ENCODE measurements at places on chromosomes 5 and 9.

GRCh38 chr5:42636425-42636824, 120.2 kb upstream of the CCDC152 start:
- DNase-seq, result no peak

GRCh38 chr9:89675058-89675742, 70.4 kb downstream of the GADD45G start:
- DNase-seq, result no peak

DNA sequence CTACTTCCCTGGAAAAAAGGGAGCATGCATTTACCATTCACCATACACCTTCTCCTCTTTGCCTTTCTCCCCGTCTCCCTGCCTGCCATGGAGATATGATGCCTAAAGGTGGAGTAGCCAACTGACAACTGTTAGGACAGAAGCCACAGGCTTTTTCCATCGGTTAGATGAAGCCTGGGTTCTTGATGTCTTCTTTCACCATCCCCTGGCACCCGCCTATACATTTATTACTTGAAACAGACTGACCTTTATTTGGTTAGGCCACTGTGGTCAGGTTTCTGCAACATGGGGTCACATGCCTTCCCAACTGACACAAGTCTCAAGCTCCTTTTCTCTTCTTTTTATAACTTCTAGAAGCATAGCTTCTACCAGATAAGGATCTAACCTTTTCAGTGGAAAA, 7.1 kb downstream of the LCP2 start:
- no peak for DNase-seq

DNA sequence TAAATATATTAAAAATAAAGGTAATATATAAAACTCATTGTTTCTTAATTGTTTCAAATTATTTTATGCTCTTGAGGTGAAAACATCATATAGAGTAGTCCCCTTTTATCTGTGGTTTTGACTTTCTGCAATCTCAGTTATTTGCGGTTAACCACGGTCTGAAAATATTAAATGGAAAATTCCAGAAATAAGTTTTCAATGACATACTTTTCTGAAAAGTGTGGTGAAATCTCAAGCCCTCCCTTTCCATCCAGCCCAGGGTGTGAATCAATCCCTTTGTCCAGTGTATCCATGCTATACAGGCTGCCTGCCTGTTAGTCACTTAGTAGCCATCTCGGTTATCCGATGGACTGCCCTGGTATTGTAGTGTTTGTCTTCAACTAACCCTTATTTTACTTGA, 546.7 kb upstream of the DMAC1 start:
- DNase-seq, result no peak

GRCh38 chr9:36970007-36970888, 63.8 kb downstream of the PAX5 start:
- no peak for DNase-seq

All from CD4-positive, alpha-beta T cell treated with Interleukin-12 subunit alpha and Interleukin-12 subunit beta, for 1 hour (primary cell).